ENCODE measurements at places on chromosomes 7 and 10.
A peak's percentile ranks its signal among the peaks of the same experiment; 100 is the strongest.

DNA sequence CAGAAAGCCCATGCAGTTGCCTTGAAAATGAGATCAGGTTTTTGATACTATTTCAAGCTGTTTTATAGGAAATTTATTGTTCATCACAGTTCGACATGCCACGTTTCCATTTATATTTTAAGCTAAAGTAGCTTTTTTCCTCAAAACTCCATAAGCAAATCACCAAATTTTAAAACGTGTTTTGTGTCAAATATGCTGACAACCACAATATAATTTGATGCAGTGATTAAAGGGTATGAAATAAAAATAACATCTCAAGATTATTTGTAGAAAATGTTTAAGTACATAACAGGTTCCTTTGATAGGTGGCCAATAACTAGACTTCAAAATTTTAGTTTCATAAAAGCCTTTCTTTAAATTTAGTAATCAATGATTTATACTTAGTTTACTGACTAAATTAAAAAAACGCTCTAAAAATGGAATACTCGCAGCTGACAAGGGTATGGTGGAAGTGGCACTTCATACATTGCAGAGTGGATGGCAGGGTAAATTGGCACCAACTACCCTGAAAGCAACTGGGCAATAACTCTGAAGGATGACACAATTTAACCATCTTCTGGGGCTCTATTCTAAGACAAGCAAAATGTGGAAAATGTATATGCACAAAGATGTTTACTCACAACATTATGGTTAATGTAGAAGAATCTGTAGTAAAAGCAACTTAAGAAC lies 481.6 kb downstream of the TNS3 start:
- no peak for DNase-seq

DNA sequence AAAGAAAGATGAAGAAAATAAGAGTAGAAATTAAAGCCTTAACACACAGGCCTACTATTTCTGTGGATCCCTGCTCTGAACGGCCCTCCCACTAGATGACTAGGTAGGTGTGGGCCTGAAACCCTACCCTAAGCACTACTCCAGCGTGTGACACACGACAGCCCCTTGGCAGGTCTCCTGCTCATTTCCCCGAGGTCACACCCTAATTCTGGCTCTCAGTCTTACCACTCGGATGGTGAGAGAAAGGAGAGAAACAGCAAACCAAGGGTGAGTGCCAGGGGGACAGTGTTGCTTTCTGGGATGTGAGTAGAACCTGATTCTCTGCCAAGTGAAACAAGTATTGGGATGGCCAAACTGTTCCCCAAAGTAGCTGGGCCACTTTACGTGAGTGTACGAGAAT lies 12.1 kb downstream of the GALNTL5 start:
- no peak for DNase-seq

DNA sequence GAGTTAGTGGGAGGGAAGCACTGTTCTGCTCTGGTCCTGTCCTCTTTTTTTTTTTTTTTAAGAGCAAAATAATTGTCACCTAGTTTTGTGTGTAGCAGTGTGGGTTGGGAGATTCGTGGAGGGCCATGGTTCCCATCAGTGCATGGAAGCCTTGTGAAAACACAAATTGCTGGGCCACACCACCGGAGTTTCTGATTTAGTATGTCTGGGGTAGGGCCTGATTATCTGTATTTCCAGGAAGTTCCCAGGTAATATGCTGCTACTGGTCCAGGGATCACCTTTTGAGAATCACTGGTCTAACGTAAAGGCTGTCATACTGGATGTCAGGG lies 191.3 kb downstream of the GATA3 start:
- DNase-seq: no peak

DNA sequence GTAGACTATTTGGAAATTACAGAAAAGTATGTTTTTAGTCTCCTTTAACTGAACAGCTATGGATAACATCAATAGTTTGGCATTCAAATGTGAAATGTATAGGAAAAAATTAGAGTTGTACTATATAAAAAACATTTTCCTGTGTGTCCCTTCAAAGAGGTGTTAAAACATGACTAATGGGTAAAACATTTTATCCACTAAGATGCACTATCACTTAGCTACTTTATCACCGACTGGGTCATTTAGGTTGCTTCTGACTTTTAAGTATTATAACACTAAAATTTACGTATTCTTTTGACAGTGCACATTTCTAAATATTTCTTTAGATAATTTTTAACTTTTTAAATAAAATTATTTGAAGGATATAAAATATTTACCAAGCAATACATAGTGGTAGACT lies 77.6 kb downstream of the UBE2H start:
- no peak for DNase-seq

DNA sequence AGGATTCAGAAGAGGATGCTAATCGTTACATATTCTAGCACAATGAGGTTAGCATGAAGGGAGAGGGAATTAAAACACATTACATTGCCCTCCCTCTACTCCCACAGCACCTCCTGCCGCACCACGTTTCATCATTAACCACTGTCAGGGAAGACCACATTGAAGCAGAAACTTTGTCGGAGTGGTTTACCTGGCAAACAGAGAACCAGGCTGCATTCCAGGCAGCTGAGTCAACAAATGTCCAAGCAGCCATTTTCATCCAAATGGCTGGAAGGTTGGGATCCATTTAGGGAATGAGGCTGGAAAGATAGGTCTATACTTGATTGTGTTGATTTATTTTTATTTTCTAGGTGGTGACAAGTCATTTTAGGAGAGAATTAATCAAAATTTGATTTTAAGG lies 273.6 kb downstream of the DYNC1I1 start:
- no peak for DNase-seq

DNA sequence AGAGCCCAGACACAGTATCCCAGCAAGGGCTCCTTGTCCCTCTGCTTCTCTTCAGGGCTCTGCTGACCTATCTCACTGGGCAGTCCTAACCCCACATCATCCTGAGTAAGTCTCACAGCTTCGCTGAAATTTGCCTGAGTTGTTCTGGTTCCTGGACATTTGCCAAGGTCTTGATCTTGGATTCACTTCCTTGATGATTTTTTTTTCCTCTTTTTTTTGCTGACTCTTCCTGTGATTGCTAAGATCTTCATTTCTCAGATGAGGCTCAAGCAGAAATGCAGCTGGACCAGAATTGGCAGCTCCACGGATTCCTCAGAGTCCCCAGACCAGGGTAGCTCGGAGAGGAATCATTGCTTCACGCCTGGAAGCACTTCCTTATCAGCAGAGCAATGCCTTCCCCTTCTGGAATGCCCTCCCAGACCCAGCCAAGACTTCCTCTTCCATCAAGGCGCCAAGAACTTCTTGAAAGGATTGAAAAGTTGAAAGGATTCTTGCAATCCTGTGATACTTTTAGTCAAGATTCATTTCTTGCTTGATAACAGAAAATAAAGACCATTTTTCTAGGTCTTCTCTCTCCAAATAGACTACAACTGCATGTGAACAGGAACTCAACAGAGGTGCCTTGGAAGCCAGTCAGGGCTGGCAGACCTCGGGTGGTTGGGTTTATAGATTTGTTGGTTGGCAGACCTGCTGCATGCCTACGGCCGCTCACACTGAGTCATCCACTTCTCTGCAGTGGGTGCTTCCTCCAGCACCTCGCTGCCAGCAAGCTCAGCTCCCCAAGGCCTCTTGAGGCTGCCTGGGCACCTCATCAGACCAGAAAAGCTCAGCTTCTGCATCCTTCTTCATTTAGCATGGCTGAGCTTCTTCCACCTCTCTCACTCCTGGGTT lies 8.8 kb upstream of the AFAP1L2 start:
- peak; percentile 53 for DNase-seq

- DNase-seq: peak; percentile 74
Measured at GRCh38 chr7:134645935-134646334, 718 bp upstream of the BPGM start.

DNA sequence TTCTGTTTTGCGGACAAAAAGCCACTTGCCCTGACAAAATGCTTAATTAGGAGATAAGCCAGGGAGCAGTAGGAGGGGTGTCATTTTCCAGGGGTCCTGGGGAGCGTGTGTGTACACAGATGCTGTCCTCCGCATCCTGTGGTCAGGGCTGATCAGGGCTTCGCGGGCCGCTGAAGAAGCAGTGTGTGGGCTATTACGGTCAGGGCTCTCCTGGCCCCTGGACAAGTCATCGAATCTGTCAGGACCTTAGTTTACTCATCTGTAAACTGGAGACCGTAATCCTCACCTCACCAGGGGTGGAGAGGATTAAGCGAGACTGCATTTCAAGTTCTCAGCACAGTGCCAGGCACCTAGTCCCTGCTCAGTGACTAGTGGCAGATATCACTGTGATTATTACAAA lies 26.0 kb upstream of the MXI1 start:
- DNase-seq: no peak

GRCh38 chr7:21939858-21940372 lies 5.8 kb downstream of the CDCA7L start:
- DNase-seq: no peak

- DNase-seq: peak; percentile 86
Measured at GRCh38 chr10:116974456-116975005, 30.5 kb downstream of the SHTN1 start.

DNA sequence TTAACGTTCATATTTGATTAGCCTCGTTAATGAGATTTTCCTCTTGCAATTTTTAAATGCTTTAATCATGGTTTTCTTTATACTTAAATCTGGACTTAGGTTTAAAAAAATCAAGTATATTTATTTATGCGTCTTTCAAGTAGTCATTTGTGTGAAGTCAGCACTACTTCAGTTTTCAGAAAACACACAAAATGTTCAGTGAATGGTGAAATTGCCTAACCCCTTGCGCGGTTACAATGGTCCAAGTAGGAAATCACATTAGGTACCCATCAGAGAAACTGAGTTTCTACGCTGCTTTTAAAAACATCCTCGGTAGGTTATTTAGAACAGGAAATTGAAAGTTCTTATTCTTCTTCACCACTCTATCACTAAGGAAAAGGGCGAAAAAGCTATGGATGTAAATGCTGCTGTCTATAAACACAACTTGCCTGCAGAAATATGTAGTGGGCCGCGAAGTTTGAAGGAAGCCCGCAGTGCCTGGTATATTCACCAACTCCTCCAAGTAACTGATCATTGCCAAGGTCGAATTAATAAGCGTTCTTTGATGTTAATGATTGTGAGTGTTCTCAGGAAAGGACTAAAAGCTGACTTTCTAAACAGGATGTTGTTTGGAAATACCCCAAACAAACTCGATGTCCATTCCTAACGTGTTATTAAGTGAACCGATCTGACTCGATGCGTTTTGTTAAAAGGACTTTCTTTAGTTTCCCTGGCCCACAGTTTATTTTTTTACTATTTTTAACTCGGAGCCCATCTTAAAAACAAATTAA lies 1.0 kb downstream of the SYPL1 start:
- peak; percentile 42 for DNase-seq

- DNase-seq: no peak
Measured at GRCh38 chr7:148556892-148557291, 33.7 kb upstream of the C7orf33 start.

DNA sequence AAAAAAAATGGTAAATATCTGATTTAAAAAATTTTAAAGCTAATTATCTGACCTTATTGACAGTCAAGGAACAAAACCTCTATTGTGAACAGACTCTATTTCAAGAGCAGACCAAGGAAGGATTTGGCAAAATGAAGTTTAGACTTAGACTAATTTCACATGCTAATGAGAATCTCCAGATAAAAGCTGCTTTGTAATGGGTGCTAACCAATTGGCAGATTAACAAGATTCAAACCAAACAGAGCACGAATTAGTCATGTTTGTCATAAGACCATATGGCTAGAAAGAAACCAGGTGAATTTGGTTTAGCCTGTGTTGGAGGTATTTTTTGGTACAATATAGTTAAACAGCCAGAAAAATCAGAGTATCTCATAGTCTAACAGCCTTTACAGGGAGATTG lies 429.1 kb upstream of the NFE2L3 start:
- DNase-seq: no peak

GRCh38 chr10:90966146-90966545 lies 45.3 kb upstream of the ANKRD1 start:
- DNase-seq: no peak

DNA sequence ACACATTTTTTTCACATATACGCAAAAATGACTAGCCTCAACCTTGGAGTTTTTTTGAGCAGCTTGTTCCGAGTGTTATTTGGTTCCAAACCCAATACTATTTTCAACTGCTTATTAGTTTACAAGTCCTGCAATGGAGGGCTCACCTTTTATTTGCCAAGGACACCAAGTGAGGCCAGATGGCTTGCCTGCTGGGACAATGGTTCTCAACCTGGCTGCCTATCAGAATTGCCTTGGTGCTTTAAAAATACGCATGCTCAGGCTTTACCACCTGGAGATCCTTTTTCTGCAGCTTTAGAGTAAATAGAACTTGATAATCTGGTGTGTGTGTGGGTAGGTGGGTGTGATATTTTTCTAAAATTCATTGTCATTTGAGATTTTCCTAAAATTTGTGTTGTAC lies 276.8 kb downstream of the MTERF1 start:
- no peak for DNase-seq

- peak; percentile 27 for DNase-seq
Measured at GRCh38 chr10:116687633-116688032, 54.7 kb downstream of the HSPA12A start.

- DNase-seq: no peak
Measured at GRCh38 chr7:30903146-30903545, 8.5 kb upstream of the AQP1 start.

DNA sequence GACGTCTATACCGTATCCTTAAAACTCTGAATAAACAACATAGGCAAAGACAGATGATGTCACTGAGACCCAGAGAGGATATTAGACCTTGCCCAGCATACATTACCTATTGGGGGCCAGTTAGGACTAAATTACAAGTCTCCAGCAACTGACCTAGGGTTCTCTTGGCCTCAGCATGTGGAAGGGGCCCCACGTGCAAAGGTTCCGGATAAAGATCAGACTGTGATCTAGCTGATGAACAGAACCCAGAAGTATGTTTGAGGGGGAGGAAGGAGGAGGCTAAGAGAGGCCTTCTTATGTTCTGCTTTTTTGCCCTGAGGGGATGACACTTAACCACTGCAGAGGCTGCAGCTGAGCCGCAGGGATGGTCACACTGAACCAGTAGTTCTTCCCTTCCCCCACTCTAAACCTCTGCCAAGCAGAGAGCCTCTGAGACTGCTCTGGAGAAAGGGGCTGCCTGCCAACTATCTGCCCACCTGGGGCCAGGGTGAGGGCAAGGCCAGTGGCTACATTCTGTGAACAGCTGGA lies 24.0 kb upstream of the KMT2C start:
- peak; percentile 24 for DNase-seq

GRCh38 chr7:33870120-33870519 lies 35.2 kb upstream of the BMPER start:
- peak; percentile 92 for DNase-seq

- peak; percentile 36 for DNase-seq
Measured at GRCh38 chr7:48090095-48090805, 1.2 kb downstream of the UPP1 start.

DNA sequence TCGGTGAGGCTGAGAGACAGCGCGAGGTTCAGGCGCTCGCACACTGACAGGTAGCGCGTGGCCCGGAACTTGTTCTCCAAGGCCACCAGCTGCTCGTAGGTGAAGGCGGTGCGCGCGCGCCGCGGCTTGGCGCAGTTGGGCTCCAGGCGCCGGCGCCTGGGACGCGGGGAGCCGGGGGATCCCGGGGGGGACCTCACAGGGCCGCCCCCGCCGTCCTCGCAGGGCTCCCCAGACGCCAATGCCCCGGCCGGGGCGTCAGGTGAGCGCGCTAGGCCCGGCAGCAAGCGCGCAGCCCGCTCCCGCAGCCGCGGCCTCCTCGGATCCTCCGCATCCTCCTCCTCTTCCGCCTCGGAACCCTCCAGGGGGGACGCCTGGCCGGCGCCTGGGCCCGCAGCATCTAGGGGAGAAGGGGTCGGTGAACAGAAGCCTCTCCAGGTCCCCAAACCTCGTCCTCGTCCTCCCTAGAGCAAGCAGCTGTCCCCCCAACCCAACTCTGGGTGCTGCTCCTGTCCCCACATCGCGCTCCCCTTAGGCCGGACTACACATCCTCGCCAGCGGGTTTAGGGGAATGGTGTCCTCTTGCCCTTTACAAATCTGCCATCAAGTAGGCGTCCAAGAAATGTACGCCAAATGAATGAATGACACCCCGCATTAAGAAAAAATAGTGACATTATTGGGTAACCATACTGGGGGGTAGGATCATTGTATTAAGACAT lies 1.9 kb downstream of the NKX1-2 start:
- no peak for DNase-seq
